ENCODE measurements at places on chromosomes 7 and 10.

DNA sequence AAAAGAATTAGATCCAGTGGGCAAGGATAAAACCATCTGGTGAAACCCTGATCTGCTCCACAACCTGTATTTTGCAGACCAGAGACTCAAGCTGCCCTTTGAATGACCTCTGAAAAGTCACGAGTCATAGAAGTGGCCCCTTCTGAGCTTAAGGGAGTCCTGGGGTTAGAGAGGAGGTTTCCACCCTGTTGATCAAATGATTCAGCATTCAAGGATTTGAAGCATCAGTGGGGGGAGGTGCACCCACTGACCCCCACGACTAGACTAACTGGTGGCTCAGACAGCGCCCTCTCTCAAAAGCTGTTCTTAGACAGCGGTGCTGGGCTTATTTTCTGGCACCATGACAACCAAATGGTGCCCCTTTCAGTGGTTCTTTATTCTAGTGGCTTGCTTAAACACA lies 44.3 kb downstream of the PLCE1 start:
- DNase-seq: no peak

DNA sequence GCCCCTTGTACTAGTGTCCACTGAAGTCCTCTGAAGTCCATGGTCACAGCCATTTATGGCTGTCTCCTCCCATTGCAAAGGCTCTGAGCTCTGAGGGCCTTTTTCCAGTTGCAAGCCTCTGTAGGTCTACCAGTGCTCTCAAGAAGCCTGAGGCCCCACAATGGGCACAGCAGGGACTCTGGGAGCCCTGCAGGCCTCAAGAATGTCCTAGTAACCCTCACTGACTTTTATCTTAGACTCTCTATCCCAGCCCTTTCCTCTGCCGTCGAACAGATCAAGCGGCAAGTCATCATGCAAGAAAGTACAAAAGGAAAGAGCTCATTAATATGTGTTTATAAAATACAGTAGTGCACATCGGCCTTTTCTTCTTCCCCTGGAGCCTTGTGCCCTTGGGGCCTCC lies 23.4 kb downstream of the VWA2 start:
- no peak for DNase-seq

- DNase-seq: no peak
Measured at GRCh38 chr7:87187120-87187519, 32.4 kb downstream of the TMEM243 start.

DNA sequence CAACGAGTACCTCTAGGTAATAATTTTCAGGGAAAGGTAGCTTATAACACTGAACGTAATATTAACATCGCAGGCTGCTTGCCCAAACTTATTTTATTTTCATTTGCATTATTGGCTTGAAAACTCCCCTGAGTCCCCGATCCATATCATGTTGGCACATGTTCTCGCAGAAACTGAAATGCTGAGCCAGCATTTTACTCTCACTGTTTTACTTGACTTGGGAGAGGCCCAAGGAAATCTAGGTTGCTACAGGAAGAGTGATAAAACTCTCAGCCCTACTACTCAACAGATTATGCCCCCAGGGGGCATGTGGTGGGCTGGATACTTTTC lies 183.5 kb upstream of the HABP2 start:
- DNase-seq: no peak

DNA sequence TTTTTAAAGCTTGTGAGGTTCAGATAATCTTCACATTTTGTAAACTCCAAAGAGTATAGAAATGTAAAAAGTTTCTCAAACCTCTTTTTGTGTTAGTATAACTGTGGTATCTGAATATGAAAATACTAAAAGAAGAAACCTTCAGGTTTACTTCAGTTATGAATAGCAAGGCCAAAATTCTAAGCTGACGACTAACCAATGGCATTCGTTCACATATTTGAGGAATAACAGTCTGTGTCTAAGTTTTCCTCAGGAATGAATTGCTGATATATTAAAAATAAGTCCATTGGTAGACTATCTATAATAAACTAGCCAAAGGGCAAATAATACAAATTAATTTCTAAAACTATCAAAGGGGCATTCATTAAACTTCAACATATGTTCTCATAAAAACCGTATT lies 206.0 kb downstream of the CXCL12 start:
- DNase-seq: no peak

Measured in NCI-H510A (cell line).